GM12864 (cell line): ENCODE measurements at places on chromosomes 12 and 14.

GRCh38 chr12:107378609-107379008 is 285.3 kb upstream of the CRY1 start:
- no peak for DNase-seq

DNA sequence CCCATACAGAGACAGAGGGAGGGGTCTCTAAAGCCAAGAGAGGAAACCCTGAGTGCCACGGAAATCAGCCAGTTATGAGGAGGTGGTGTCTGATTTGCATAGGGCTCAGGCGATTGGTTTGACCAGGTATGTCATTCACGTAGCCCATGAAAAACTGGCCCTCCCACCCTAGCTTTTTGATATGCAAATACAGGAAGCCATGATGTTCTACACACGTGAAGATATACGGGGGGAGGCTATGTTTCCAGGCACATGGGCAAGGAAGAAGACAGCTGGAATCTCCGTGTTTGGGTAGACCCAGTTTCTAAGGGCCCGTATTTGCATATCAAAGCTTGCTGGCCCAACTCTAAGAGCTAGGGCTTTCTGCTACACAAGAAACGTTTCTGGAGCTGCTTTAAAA is 717.8 kb upstream of the SEL1L start:
- no peak for DNase-seq

GRCh38 chr12:119385659-119386058 is 51.1 kb downstream of the CCDC60 start:
- DNase-seq = no peak

DNA sequence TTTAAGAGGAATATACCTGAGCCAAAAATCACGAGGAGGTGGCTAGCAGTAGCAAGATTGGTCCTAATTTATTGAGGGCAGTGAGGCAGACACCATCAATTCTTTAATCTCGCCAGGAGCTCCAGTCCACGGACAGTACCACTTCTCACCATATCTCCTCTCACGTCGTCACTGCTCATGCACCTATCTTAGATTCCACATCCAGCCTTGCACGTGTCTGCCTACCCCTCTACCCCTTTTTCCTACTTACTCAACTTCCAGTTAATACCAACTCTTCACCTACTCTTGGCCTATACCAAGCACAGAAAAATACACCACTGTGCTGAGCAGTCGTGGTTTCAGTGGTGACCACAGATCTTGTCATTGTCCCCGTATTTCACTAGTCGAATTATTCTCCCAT is 246.1 kb downstream of the DPF3 start:
- DNase-seq = no peak

- DNase-seq = peak; percentile 98
Observed at GRCh38 chr12:89756585-89757398, 48.2 kb upstream of the ATP2B1 start.

DNA sequence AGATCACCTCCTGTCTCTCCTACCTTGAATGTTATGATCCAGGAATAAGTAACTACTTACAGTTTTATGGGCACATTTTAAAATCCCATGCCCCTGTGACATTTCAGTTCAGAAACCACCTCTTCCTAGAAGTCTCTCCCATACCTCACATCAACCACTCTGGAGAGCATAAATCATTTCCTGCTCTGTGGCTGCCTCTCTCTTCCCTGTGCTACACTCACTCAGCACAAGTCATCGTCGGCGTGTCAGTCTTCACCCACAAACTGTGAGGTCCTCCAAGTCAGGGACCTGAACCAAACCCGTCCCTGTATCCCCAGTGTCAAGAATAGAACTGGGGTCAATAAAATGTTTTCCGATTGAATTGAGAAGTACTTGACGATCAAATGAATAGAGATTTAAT is 863.3 kb downstream of the BCL11B start:
- no peak for DNase-seq

GRCh38 chr12:54277823-54278276 is 2.1 kb downstream of the CBX5 start:
- no peak for DNase-seq

- DNase-seq = no peak
Observed at GRCh38 chr12:94952325-94952724, 51.2 kb downstream of the NDUFA12 start.

GRCh38 chr12:2212971-2213869 is 160.4 kb downstream of the CACNA1C start:
- DNase-seq = no peak

GRCh38 chr12:29691161-29691854 is 92.4 kb downstream of the TMTC1 start:
- no peak for DNase-seq

- no peak for DNase-seq
Observed at GRCh38 chr12:9079082-9079481, 36.6 kb downstream of the A2M start.

GRCh38 chr12:45433441-45433868 is 217.6 kb downstream of the ANO6 start:
- no peak for DNase-seq

DNA sequence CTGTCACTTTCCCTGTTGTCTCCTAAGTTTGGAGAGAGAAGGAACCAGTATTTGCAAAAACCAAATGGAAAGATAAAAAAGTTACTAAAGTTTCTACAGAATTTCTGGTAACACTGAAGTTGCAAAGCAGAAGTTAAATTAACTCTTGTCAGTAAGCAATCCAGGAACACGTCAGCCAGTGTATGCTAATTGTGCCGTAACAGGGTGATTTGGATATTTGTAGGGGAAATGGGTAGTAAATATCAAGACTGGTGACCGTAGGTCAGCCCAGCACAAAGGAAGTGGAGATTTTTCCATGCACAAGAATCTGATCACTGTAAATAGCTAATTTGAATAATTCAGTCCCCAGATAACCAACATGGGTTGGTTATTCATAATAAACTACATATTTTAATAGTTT is 2.3 kb downstream of the CDKN1B start:
- DNase-seq = no peak

DNA sequence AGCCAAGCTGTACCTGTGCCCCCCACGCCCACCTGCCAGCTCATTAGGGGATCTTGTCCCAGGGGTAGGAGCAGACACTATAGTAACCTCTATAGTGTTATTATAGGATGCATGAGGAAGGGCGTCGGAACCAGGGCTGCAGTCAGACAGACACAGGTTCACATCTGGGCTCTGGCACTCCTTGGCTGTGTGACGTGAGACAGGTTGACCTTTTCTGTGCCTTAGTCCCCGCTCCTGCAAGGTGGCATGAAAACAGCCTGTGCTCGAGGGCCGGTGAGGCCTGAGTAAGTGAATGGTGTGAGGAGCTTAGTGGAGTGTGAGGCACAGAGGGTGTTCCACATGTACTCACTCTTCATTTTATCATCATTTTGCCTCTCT is 19.0 kb downstream of the ASB2 start:
- DNase-seq = no peak

DNA sequence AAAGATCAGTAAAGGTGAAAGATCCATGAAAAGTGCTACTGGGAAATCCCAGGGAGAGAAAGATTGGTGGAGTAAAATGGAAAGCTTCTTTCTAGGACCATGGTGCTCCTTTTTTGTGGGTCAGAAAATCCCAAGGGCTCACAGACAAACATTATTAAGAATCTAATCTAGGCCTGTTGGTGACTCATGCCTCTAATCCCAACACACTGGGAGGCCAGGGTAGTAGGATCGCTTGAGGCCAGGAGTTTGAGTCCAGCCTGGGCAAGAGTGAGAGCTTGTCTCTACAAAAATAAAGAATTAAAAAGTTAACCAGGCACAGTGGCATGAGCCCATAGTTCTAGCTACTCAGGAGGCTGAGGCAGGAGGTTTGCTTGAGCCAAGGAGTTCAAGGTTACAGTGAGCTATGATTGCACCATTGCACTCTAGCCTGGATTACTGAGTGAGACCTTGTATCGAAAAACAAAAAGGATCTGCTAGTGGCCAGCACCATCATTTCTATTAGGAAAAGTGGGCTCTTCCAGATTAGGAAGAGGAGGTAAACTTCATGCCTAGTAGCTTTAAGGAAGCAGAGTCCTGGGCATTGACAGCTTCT is 43.0 kb downstream of the TXNRD1 start:
- no peak for DNase-seq

DNA sequence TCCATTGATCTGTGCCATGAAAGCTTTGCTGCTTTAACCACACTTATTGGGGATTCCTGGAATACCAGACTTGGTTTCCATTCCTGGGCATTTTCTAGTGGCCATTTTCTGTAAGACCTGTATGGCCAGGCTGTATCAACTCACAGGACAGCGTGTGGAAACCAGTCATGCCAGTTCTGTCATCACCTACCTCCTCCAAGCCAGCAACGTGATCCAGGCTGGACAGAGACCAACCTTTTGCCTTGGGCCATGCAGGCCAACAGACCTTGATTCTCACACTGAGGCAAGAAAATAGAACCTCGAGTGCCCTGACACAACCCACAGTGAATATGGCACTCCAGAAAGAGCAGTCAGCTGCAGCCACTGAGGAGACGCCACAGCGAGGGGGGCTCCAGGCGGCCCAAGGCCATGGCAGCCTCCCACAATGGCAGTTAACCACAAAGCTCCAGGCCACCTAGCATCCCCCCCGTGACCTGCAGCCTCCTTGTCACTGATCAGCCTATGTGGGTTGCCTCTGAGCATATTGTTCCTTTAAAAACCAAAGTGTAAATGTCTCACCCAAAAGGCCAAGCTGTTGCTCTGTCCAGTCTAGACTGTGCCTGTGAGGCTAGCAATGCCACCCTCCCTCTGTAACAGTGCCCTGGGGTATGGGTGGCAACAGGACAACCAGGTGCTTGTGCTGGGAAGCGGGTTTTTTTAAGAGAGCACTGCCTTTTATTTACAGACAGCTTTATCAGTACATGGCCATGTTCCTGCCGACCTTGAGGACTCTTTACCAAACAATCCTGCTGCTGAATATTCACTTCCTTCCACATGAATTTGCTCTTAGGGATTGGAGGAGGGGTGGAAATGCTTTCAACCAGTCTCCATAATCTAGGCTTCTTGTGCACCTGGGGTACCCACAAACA is 168.7 kb upstream of the HIF1A start:
- no peak for DNase-seq

- no peak for DNase-seq
Observed at GRCh38 chr12:70367258-70368141, 1.4 kb downstream of the KCNMB4 start.

GRCh38 chr12:131363393-131363792 is 347.5 kb upstream of the SFSWAP start:
- DNase-seq = no peak

- no peak for DNase-seq
Observed at GRCh38 chr12:123024819-123025391, 44.4 kb downstream of the ARL6IP4 start.

DNA sequence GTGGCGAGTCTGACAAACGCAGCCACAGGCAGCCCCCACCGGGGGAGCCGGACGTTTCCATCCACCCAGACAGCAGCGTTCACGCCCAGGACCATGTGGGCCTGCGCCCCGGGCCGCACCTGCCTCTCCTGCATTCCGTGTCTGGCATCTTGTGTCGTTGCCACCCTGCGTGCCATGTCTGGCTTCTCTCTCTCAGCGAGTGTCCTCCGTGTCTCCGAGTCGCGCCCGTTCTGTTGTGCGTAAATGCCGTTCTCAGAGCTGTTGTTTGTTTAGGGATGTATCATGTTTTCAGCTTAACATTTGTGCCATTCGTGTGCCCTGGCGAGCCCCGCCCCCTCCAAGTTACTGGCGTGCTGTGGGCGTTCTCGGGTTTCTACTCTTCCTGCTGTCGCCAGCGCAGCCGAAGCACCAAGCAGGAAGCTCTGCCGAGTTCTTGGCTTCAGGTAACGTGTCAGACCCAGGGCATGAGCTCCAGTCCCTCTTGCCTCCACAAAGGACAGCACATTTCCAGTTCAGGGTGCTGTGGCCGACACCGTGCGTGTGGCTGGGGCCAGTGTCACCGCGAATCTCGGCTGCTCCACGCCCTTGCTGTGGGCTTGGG is 34.6 kb downstream of the NOC4L start:
- no peak for DNase-seq

GRCh38 chr14:50061664-50062437 is 54.5 kb downstream of the VCPKMT start:
- DNase-seq = peak; percentile 84

- DNase-seq = no peak
Observed at GRCh38 chr12:94998326-94998725, 5.2 kb downstream of the NDUFA12 start.

- DNase-seq = no peak
Observed at GRCh38 chr12:19967431-19967830, 400.9 kb upstream of the PDE3A start.

DNA sequence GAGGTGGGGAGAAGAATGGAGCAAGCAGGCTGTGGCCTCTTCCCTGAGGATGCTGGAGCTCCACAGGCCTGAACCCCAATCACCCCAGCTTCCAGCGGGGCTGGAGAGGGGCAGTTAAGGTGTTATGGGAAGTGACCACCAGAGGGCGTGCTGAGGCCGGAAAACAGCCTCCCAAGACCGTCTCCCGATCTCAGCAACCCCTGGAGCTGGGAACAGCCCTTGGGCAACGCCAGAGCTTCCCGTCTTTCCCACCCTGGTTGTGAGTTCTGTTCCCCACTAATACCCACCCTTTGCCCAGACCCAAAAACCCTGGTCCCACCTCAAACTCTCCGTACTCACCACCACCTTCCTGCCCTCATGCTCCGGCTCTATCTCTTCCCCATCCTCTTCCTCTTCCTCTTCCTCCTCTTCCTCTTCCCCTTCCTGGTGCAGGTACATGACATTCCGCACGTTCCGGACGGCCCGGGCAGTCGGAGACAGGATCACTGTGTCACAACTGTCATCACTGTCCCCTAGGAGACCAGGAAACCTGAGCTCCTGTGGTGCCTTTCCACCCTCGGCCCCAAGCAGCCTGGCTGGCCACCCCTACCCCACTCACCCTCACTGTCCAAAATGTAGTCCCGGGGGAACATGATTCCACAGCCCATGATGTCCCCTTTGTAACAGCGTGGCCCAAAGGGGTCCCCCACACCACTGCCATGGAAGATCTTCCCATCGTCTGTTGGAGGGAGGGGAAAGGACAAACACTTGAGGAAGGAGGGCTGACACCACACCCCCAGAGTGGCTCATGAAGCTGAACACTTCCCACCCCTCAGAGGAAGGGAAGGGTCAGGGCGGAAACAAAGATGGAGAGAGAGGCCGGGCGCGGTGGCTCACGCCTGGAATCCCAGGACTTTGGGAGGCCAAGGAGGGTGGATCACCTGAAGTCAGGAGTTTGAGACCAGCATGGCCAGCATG is 12.9 kb downstream of the SPRYD3 start:
- no peak for DNase-seq

- no peak for DNase-seq
Observed at GRCh38 chr12:96323906-96324305, 76.3 kb downstream of the CDK17 start.

DNA sequence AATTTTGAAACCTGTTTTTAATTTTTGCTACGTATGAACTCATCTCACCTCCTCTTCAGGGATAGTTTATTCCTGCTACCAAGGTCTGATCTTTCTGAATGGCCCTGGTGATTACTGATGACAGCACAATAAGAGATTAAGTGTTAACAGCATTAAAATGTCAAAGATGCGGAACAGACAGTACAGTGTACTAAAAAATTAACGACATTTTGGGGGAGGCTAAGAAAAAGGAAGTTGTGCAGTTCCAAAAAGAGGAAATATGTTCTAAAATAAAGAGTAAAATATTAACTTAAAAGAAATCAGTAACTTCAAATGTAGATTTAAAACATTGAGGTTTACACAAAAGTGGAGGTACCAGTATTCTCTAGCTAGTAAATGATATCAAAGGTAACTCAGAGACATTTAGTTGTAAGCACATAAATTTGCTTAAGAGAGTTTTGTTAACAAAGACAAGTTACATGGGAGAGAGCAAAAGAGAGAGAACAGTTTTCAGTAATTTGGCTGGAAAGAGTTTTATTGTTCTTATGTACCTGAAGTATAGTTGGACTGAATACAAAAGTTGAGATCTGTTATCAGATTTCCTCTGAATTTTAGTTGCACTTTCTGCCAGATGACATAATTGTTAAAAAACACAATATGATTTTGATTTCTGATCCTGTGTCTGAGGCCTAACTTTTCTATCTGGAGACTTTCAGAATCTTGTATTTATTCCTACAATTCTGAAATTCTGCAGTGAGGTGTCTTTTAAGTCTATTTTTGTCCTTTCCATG is 4.2 kb upstream of the CLECL1 start:
- DNase-seq = no peak
